ENCODE measurements at places on chromosomes 12 and 14.

- no peak for DNase-seq
Measured at GRCh38 chr12:52338241-52338960, 17.2 kb upstream of the KRT83 start.

DNA sequence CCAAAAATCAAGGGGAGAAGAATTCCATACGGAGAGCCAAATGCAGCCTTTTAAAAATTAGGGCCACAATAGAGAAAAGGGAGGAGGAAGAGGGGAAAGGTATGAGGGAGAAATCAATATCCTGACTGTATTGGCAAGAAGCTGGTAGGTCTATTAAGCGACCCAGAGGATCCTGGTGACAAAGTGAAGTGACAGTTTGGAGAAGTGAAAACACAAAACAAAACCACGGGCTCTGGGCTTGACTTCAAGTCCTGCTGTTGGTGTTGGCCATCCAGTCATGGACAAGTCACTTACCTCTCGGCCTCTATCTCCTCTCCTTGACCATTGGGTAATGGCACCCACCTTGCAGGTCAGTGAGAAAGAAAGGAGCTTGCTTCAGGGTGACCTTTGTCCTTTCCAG is 47.0 kb upstream of the KCNA5 start:
- DNase-seq = no peak

DNA sequence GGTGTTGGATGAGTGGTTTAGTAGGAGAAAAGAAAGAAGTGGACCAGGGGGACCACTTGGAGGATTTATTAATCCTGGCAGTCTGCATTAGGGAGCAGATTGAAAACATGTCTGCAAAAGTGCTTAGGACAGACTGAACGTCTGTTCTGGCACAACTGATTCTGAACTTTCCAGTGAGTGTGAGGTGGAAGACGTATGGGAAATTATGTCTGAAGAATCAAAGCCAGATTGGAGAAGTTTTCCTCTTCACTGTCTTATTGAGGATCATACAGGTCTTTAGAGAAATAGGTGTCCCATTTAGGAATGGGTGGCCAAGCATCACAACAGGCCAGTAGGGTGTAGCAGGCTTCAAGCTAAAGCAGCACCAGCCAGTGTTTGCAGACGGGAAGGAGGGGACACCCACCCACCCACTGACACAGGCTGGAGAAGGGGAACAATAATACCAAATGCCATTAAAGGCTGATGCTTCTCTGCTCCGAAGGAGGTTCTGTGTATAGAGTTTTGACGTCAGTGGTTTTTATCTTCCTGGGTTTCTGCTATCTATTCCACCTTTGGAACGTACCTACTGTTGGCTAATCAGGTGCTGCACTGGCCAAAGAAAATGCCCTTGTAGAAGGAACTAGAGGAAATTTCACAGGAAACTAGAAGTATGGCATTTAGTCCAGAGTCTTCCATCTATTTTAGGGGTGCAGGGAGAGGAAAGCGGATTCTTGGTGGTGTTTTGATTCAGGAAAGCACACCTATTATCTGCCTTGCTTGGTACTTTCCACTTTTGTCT is 1.8 kb downstream of the SRRM4 start:
- DNase-seq = no peak

- no peak for DNase-seq
Measured at GRCh38 chr14:104792101-104792884, 3.3 kb downstream of the AKT1 start.

DNA sequence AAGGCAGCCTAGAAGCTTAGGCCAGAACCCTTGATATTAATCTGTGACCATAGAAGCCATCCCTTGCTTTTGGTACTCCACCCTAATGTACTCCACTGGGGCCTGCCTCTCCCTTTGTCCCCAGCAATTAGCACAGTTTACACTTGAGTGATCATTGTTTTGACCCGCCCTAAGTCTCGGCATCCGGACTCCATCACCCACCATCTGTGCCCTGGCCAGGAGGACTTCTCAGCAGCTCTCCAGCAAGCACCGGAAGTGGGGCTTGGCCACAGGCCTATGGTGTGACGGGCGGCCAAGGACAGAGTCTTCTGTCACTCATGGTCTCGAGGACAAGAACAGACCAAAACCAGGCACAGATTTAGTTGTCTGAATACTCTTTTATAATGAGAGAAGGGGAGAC is 126.5 kb upstream of the NTF3 start:
- no peak for DNase-seq

DNA sequence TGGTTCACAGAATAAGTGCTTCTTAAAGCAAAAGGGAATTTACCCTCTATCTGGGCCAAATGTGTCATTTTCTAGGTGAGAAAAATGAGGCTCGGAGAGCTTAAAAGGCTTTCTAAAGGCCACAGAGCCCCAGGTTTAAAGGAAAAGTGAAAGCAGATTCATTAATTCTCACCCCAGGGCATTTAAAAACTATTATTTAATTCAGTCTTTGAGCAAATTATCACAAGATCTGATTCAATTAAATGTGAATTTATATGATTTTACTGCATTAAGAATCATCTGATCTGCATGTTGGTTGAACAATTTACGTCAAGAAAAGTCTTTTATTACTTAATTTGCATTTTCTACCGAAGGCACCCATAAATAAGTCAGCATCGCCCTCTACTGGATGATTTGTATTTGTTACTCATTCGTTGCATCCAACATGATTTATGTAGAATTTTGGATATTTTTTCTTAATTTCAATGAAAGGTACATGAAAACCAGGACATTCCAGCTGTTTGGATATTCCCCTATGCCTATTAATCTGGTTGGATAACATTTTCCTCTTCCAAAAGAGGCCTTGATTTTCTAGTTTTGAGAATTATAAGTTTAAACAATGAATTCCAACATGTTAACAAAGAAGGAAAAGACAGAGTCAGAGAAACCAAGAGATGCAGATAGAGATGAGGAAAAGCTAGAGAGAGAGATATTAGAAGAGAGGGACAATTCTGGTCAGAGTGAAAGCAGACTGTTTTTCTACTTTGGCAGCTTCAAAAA is 19.1 kb upstream of the DHRS7 start:
- peak; percentile 77 for DNase-seq

DNA sequence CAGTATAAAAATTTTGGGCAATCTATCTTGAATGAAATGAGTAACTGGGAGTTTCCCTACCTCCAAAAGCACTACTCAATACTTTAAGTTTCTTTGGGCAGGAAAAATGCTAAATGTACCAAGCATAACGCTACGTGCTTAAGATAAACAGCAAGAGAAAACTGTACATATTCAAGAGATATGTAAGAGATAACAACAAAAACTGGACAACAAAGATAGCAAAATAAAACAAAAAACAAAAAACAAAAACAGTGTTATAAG is 20.0 kb downstream of the PTGES3 start:
- no peak for DNase-seq

GRCh38 chr12:85085066-85085465 is 48.9 kb downstream of the LRRIQ1 start:
- no peak for DNase-seq

GRCh38 chr14:89418976-89419375 is 1.9 kb upstream of the FOXN3 start:
- DNase-seq = no peak

DNA sequence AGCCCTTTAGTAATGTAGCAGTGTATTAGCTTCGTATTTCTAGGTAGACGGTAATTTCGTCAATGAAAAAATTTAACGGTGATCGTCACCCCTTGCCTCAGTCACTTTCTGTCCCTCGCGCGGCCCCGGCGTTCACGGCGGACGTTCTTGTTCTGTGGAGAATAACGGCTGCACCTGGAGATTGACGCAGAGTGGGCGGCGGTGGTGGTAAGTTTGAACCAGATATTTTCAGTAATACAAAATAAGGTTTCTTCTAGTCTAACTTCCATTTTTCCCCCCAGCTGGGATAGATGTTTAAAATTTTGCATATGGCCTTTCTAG is 341 bp downstream of the ZNF10 start:
- no peak for DNase-seq

GRCh38 chr14:43793579-43793978 is 713.5 kb downstream of the FSCB start:
- DNase-seq = no peak

GRCh38 chr14:65414961-65415589 is 2.5 kb downstream of the FUT8 start:
- peak; percentile 50 for DNase-seq
